ENCODE measurements at places on chromosomes 2 and 18.
A peak's percentile ranks its signal among the peaks of the same experiment; 100 is the strongest.

- DNase-seq: no peak
Measured at GRCh38 chr2:46561731-46562450, 82.5 kb downstream of the TMEM247 start.

GRCh38 chr2:167637741-167638140 is 609.7 kb downstream of the STK39 start:
- no peak for DNase-seq

DNA sequence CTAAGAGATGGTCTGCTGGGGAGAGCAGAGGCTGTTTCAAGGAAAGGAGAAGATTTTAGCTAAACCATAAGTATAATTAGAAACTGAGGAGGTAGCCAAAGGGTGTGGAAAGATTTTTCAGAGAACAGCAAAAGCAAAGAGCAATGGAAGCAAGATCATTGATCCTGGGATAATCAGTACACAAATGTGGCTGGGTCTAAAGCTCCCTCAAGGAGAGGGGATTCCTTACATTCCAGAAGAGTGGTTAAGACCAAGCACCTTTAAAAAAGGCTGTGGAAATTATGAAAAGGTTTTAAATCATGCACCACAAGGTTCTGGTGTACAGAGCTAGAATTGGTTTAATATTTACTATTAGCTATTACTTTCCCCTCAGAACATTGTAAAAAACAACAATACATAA is 246.0 kb upstream of the UBE2E3 start:
- no peak for DNase-seq

DNA sequence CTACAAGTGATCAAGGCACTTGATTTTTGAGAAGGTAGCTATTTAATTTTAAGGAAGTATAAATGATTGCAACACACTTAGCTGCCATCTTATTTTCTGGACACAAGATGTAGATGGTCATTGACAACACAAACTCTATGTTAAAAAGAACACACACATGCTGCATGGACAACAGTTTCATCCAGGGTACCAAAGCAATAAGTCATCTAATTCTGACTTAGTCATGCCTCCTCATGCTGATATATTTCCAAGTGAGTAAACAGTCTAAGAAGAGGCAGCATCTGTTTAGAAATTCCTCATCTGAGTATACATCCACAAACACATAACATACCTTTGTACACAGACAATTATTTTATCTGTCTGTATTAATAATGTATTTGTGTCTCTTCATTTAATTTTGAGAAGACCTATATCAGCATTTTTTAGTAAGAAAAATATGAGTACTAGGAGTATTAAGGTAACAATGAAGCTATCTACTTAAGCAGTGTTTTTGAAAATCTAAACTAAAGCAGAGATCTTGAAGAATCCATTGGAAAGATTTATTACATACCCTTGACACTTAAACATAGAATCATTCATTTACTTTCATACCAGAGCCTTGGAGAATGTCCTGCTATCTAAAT is 84.9 kb downstream of the SCN1A start:
- DNase-seq: no peak

DNA sequence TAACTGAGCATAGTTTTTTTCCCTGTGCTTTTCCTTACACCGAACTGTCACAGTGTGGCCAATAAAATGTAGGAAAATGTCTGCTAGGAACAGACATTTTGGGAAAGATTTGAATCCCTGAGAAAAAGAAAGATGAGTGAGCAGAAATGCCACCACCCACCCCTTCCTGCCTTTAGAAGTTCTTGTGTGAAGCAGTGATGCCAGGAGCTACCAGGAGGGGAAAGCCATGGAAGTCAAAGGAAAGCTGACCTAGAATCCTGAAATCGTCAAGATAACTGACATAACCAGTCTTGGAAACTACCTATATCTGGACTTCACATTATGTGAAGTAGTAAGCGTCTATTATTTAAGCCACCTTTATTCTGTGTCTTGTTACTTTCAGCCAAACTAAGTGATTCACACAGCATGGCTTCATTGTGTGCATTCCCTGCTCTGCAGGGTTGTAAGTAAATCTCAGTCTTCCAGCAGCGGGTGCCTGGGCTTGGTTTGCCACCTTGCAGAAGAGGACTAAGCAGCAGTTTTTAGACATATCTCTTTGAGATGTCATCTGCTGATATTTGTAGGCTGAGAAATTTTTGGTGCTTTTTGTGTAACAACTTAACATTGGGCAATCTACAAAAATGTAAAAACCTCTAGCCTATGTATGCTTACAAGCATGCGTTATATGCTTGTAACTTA is 11.2 kb upstream of the SPRED2 start:
- DNase-seq: no peak

DNA sequence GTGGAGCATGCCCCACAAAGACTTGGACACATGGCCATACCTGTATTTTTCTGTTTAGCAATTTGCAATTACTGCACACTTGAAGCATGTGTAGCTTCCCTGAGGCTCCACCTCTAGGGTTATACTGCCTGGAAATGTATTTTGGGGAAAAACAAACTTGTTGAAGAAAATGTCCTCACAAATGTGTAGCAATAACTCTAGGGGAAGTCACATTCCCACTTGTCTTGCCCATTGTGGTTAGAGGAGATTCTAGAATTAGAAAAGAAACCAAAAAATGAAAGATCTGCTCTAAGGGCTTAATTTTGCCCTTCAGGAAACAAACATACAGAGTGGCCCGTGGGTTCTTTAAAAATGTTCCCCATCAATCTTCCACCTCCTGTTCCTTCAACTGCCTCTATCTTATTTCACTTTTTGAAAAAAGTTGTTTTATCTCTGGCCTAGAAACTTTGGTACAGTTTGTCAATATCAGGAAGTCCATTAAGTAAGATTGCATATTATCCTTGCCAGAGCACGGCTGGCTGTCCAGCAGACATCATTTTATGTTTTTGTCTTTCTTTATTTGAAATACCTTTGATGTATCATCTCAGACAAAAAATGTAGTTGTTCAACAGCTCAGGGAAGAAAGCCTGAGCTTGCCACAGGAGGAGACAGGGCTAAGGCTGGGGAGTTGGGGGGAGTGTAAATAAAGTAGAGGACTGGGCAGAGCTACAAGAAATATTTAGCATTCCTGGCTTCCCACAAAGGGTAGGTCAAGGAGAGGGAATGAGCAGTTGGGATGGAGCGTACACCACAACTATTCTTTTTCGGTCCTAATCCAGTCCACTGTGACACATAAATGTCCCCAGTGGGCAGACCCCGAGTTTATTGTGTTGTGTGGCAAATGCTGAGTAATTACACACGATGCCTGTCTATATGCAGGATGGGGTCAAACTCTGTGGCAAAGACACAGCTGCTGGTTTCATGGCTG is 96.8 kb upstream of the CDC42EP3 start:
- no peak for DNase-seq

GRCh38 chr2:119683074-119683712 is 4.2 kb downstream of the TMEM177 start:
- DNase-seq: no peak

DNA sequence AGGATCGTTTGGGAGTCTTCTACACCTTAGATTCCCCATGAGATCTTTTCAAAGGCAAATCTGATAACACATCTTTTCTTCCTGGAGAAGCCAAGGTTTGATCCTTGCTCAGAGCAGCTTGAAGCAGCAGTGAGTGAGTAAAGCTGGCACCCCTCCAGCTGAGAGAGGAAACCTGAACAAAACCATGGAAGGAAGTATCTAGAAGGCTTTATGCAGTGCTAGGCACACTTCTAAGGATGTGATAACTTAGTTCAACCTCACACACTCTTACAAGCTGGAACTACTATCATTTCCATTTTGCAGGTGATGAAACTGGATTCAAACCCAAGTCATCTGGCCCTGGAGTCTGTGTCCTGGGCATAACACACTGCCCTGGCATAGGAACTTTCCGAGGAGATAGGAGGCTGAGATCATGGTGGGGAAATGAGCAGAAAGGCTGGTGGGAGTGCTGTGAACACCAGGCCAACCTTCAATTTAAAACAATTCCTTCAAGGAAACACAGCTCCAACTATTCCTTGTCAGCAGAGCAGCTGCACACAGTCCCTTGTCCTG is 71.2 kb downstream of the CTAGE1 start:
- no peak for DNase-seq

- DNase-seq: no peak
Measured at GRCh38 chr2:168185583-168186274, 61.7 kb downstream of the STK39 start.

DNA sequence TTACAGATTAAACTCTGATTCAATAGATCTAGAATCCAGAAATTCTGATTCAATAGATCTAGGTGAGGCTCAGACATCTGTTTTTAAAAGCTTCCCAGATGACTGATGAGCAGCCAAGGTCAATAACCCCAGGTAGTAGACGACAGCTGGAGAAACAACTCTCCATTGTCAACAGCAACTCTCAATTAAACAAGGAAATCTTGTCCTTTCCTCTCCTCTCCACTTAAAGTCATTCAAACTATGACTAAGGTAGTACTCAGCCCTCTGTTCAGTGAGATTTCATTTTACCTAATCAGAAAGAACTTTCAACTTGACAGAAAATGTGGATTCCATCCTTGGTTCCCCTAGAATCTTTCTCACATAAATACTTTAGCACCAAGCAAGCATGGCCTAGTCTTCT is 94.6 kb upstream of the SCG2 start:
- no peak for DNase-seq

GRCh38 chr18:24095976-24096375 is 42.9 kb upstream of the CABYR start:
- DNase-seq: no peak

GRCh38 chr2:9984217-9984739 is 32.8 kb downstream of the GRHL1 start:
- DNase-seq: peak; percentile 53

DNA sequence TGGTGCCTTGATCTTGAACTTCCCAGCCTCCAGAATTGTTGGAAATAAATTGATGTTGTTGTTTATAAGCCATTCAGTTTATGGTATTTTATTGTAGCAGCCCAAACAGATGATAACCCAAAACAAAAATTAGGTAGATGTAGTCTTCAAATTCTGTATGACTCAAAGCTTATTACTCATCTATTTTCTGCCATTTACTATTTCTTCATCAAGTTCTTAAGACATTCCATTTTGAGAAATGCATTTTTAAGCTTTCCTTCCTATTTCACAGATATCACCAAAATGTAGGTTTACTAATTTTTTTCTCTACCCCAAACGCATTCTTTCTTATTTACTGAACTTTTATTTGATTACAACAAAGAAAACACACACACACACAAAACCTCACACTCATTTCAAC is 148.2 kb downstream of the RND3 start:
- no peak for DNase-seq

GRCh38 chr2:3617198-3617890 is 22.4 kb downstream of the COLEC11 start:
- DNase-seq: no peak

GRCh38 chr2:145026456-145027455 is 506.8 kb upstream of the ZEB2 start:
- DNase-seq: no peak

GRCh38 chr2:79013629-79014028 is 11.9 kb upstream of the REG3G start:
- no peak for DNase-seq

- no peak for DNase-seq
Measured at GRCh38 chr2:164737612-164738081, 104.0 kb downstream of the COBLL1 start.
